ENCODE measurements at places on chromosomes 3 and 15.

GRCh38 chr15:84033793-84034553 is 201.6 kb upstream of the GOLGA6L4 start:
- DNase-seq: no peak

- DNase-seq: no peak
Observed at GRCh38 chr15:74334127-74334526, 33.3 kb downstream of the CYP11A1 start.

DNA sequence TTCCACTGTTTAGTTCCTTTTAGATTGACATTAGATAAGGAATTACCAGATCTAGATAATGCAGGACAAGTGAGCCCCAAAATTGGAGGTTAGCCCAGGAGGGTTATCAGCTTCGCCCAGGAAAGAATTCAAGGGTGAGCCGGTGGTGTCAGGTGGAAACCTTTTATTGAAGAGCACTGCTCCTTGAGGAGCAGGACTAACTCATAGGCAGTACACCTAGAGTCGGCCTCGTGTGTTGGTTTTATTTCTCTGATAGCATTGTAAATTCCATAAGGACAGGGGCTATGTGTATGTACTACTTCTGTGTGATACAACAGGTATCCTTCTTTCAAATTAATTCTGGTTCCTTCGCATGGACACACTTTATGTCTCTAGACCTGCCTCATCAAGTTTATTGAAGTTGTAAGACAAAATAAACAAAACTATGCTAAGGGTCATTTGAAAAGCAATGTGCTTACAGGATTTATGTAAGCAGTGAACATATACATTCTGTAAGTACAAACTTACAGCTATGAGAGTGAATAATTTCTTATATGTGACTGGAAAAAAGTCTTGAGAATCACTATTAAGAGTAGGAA is 57.2 kb downstream of the SNX4 start:
- no peak for DNase-seq

GRCh38 chr3:176554791-176555654 is 642.3 kb downstream of the TBL1XR1 start:
- DNase-seq: no peak

GRCh38 chr15:98673133-98673532 is 24.8 kb downstream of the IGF1R start:
- DNase-seq: no peak

GRCh38 chr15:101064795-101065569 is 145.8 kb downstream of the LRRK1 start:
- no peak for DNase-seq

DNA sequence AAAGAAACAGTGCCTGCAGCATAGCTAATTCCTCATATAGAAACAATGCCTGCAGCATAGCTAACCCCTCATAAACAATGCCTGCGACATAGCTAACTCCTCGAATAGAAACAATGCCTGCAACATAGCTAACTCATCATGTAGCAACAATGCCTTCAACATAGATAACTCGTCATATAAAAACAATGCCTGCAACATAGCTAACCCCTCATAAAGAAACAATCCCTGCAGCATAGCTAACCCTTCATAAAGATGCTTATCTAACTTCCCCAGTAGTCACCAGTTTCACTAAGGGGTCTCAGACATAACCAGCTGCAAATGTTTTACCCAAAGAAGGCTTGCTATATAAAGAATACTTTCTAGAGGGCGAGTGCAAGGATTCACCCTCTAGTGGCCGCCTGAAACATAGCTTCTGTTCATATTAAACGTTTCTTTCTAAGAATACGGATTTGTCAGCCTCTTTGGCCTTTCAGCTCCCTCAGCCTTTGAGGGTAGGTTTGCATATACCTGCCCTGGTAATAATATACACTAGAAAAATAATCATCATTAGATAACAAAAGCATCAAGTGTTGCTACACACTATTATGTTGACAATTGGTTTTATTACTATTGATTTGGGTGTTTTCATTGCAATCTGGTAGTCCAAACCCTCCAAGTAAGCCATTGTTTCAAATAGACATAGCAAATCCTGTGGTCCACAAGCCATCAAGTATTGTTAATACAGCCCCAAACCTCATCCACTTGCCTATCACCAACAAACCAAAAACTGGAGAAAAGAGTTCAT is 44.4 kb upstream of the FAN1 start:
- no peak for DNase-seq

- no peak for DNase-seq
Observed at GRCh38 chr15:101724675-101725005, 367 bp upstream of the TARS3 start.

- no peak for DNase-seq
Observed at GRCh38 chr15:42060797-42061196, 33.6 kb downstream of the PLA2G4D start.

DNA sequence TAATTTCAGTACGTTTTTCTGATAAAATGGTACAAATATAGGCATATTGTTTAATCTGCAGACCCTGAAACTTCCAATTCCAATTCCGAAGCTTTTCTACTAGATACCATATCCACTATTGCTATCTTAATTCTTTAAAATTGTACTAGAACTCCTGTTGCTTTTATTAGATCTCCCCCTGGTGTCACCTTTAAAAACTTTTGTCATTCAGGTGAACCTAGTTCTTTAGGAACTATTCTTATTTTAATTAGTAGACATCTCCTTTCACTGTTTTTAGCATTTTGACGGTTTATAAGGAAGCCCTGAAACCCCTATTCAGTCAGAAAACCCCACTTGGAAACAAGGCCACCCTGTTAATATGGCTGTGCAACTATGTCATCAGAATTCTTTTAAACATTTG is 22.3 kb downstream of the C2CD4B start:
- DNase-seq: no peak

DNA sequence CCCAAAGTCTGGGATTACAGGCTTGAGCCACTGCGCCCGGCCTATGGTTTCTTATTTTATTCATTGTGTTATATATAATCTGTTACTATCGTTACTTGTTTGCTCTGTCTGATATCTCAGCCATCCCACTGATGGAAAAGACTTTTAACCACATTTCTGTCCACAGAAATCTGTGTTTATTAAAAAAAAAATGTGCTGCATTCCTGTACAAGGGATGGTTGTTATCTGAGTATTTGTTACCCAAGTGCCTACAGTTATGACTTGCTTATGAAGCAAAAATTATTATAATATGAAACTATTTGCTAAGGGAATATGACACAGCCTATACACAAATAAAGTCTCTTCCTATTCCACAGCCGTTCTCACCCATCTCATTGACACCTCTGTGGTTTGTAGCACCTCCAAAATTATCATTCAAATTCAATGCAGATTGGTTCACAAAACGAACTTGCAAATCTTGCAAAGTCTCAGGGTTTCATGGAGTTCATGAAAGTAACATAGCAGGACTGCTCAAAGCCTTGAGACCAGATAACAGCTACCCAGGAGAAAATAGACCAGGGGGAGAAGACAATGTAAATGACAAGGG is 47.4 kb upstream of the UBE2E1 start:
- no peak for DNase-seq

GRCh38 chr15:40062816-40063562 is 24.0 kb upstream of the SRP14 start:
- DNase-seq: no peak

DNA sequence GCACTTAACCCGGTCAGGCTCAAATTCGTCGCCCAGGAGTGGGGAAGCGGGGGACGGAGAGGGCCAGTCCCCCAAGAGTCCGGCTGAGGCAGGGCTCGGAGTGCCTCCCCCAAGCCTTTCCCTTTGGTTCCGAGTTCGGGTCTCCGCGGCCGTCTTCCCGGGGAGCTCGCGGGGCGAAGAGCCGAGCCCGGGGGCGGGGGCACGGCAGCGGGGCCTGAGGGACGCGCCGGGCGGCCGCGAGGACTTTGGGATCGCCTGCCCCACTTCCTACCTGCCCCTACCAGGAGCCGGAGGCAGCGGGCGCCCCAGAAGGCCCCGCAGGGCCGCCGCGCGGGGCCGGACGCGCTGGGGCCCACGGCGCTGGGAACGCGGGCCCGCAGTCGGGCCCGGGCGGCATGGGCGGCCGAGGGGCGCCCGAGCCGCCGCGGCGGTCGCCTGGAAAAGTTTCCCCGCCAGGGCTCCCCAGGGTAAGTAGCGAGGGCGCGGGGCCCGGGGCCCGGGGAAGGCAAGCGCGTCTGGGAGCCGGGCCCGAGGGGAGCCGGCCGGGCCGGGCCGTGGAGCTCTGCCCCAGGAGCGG is 2.8 kb downstream of the FURIN start:
- DNase-seq: no peak

- no peak for DNase-seq
Observed at GRCh38 chr15:69999392-70000085, 98.2 kb downstream of the TLE3 start.

- DNase-seq: no peak
Observed at GRCh38 chr3:3065876-3066275, 44.3 kb downstream of the IL5RA start.

DNA sequence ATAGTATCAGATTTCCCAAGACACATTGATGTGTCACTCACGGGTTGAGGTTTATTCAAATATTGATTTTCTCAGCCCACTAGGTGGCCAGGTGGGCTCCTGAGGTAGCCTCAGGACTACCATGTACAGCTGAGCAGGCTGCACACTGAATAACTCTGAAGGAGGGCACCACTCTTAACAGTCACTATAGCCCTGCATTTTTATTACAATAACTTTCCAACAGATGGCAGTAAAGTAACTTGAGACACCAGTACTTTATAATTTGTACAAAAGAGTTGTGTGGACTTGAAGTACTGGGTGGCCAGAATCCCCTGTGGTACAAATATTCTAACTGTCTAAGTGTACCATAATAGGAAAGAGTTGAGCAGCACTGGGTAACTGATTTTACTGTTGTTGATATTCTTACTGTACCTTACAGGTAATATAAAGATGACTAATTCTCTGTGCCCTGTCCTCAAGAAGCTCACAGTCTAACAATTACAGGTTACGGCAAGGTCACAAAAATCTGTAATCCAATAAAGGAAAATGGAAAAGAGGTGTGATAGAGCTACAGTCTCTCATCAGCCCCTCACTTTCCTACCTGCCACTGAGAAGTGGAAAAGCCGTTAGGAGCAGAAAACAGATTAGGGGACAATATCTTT is 76.0 kb downstream of the ETFA start:
- peak; percentile 18 for DNase-seq

DNA sequence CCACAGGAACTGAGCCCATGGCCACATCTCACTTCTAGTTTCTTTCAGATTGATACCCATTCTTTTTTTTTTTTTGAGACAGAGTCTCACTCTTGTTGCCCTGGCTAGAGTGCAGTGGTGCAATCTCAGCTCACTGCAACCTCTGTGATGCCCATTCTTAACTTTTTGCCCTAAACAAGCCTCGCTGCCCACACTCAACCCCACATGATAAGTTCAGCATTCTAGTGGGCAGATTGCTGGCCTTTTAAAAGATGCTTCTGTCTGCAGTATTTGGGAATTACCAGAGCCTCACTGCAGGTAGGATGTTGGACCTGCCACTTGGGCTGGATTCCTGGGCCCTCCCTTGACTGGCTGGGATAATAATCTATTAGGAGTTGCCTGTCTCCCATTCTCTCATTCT is 51.0 kb downstream of the TRANK1 start:
- DNase-seq: no peak

- no peak for DNase-seq
Observed at GRCh38 chr15:96801576-96802150, 471.2 kb downstream of the NR2F2 start.

DNA sequence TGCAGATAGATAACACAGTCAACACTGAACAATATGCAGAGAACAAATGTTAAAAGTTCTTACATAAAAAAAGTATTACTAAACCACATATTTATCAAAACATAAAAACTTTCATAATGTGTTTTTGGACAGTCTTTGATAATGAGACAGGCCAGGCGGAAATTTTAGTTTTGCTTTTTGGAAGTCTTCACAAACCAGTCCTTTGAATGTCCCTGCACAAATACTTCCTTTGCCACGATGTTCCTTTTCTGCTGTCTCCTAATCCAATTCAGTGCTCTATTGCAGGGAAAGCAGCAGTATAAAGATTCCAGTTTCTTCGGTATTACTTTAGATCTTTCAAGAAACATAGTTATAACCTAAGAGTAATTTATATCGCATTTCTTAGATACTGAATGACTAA is 135.9 kb downstream of the TBL1XR1 start:
- DNase-seq: no peak

DNA sequence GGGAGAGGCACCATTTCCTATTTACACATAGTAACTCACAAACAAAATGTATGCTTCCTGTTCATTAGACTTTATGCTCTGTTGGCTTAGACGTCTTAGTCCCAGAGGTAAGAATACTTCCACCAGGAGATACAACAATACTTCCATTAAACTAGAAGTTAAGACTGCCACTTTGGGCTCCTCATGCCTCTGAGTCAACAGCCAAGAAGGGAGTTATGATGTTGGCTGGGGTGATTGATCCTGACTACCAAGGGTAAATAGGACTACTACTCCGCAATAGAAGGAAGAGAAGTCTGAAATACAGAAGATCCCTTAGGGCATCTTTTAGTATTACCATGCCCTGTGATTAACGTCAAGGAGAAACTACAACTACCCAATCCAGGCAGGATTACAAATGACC is 43.5 kb upstream of the ABI3BP start:
- DNase-seq: no peak

DNA sequence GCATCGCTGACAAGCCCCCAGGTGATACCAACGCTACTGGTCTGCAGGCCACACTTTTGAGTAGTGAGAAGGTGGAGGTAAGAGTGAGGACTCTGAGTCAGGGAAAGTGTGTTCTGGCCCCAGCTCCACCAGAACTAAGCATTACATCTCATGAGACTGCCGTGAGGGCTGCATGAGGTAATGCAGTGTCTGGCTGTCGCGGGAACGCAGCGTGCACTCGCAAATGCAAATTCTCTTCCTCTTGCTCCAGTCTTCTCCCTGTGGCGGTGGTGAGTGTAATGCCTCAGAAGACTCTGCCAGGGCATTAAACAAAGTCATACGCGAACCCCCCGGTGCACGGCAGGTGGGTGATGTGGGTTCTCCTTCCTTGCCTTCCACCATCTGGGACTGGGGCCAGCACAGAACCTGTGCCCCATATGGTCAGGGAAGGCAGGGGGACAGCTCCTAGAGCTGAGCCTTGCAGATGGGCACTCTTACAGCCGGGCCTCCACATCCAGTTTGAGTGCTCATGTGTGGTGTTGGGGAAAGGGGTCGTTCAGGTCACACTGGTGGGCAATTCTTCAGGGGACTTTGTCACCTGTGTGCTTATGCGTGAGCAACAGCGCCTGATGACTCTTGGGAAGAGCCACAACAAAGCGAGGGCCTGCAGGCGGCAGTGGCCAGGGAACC is 175.8 kb downstream of the XXYLT1 start:
- no peak for DNase-seq

DNA sequence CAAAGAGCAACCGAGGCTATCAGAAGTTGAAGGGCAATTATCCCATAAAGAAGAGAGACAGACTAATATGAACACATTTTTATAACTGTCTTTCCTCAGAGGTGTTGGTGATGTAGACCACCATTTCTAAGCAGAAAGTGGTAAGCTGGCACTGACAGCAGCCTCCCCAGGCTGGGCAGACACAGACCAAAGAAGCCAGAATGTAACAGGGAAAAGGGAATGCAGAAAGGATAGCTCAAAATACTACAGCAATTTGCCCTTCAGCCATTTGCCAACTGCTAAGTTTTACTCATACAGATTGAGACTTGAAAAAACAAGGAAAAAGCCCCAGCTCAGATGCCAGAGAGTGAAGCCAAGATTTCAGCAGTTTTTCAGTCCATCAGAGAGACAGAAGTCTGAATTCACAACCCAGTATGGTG is 73.5 kb upstream of the ABI3BP start:
- DNase-seq: no peak
